ENCODE measurements at places on chromosomes 2 and 18.
A peak's percentile ranks its signal among the peaks of the same experiment; 100 is the strongest.

DNA sequence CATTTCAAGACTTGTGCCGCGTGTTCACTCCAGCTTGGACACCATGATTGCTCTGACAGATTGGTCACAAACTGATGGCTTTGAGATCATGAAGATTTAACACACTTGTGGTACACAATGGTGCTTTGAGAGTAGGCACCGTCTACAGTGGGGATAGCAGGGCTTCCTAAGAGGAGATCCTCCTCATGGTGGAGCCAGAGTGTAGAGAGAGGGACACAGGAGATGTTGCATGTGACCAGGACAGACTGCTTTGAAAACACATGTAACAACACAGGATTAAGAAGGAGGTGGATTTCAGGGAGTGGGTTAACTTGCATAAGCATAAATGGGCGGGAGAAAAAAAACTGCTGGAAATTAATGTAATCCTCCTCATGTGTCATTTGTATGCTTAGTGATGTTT is 95.7 kb upstream of the LINC00305 start:
- no peak for DNase-seq

GRCh38 chr18:14970027-14970426 is 222.1 kb downstream of the ANKRD30B start:
- DNase-seq = no peak

DNA sequence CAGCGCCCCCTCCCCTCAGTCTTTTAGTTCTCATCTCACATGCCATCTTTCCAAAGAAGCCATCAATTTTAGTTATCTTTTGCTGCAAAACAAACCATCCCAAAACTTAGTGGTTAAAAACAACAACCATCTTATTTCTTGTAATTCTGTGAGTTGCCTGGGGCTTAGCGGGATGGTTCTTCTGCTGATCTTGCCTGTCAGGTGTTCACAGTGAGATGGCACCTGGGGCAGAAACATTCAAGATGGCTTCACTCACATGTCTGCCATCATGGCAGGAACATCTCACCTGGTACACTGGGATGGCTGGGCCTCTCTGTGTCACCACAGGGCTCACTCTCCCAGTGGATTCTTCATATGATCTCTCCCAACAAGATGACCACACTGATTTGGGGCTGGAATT is 144.5 kb upstream of the MSH6 start:
- no peak for DNase-seq

- DNase-seq = no peak
These were observed 22.1 kb upstream of the CNGA3 start for GRCh38 chr2:98324181-98324580.

GRCh38 chr2:38505779-38506178 is 96.9 kb downstream of the HNRNPLL start:
- no peak for DNase-seq

- DNase-seq = no peak
These were observed 27.9 kb downstream of the RIF1 start for GRCh38 chr2:151437630-151438029.

DNA sequence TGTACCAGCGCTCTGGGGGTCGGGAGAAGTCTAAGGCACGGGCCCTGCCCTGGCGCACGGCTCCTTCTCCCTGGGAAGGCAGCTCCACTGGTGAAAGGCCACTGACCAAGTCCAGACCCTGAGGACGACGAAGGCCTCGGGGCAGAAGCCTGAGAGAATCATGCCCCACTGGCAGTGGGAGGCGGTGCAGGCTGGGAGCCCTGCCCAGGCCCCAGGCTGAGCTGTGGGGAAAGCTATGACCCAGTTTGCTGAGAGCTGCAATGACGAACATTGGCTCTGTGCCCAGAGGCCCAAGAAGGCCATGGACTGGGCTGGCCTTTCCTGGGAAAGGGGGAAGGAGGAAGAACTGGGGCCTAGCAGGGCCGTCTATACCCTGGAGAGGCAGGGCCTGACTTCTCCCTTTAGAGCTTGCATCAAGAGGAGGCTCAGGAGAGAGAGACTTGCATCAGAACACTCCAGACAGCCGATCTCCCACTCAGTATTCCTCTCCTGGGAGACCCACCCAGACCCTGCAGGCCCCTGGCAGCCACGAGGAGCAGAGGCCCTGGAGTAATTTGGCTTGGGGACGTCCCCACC is 32.9 kb downstream of the HS1BP3 start:
- DNase-seq = no peak

- no peak for DNase-seq
These were observed 85.2 kb downstream of the EIPR1 start for GRCh38 chr2:3292416-3292815.

- peak; percentile 35 for DNase-seq
These were observed 4.2 kb upstream of the POU3F3 start for GRCh38 chr2:104849618-104850141.

DNA sequence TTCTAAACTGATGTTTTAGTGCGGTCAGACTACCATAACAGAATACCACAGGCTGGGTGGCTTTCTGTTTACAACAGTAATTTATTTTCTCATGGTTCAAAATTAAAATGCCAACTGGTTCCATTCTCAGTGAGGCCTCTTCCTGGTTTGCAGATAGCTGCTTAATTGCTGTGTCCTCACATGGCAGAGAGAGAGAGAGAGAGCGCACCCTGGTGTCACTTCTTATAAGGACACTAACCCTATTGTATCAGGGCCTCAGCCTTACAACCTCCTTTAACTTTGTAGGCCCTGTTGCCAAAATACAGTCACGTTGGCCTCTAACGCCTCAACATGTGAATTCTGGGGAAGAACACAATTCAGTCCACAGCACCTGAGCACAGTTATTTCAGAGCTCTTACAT is 37.5 kb upstream of the ZNF385B start:
- DNase-seq = no peak

DNA sequence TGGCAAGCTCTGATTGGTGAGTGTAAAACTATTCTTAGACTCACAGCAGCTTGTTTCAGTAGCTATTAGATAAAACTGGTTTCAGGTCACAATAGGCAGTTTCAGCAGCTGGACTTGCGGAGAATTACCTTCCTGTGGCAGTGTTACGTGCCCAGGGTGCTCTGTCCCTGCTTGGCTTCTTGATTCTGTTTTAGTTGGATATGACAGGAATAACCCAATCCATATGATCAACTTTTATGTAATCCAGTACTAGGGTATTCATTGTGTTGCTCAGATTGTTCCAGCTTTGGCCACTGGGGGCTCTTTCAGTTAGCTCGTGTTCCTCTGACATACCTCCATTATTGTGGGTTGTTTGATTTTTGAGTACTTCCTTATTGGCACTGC is 43.1 kb downstream of the INPP4A start:
- peak; percentile 25 for DNase-seq

GRCh38 chr2:226410247-226410835 is 389.3 kb downstream of the IRS1 start:
- no peak for DNase-seq

DNA sequence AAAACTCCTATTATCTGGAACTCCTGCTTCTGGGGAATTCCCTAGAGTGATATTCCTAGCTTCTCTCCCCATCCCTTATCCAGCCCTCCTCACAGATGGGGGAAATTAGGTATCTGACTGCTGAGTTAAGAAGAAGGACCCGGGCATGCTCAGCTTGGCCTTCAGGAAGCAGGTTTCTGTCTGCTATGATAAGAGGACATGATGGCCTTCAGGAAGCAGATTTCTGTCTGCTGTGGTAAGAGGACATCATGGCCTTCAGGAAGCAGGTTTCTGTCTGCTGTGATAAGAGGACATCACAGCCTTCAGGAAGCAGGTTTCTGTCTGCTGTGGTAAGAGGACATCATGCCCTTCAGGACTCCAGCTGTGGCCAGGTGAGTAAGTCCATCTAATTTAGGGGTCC is 65.2 kb downstream of the PLEKHM3 start:
- DNase-seq = no peak

- peak; percentile 31 for DNase-seq
These were observed 1.0 kb downstream of the ZCCHC2 start for GRCh38 chr18:62523631-62524439.

DNA sequence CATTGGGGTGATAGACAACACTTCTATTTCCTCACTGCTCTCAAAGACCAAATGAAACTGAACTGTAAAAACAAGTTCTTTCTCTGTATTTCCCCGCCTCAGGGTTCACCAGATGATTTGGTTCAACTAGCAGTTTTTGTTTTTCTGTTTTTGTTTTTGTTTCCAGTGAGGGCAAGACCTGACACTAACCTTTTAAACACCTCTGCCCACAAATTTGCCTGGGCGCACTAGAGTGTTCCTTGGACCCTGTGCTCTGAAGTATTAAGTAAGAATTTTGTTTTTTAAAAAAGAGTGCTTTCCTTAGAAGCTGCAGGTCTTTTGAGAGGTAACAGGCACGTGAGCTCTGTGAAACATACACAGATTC is 92.9 kb downstream of the DYSF start:
- DNase-seq = no peak

GRCh38 chr2:96926791-96927190 is 56.9 kb upstream of the SEMA4C start:
- DNase-seq = no peak

GRCh38 chr2:223072826-223073225 is 20.8 kb downstream of the KCNE4 start:
- DNase-seq = no peak

DNA sequence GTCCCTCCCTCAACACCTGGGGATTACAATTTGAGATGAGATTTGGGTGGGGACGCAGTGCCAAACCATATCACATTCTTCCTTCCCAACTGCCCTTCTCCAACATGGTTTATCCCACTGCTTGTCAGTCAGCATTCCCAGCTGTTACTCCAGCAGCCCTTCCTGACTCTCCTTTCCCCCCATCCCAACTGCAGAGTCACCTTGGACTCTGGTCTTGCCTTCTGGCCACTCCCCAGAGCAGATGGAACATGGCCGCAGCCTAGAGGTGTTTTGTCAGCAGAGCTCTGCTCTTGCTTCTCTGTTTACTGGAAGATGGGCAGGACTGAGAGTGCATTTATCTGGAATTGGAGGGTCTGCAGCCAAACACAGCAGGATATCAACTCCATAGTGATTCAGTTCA is 51.2 kb upstream of the MEX3C start:
- no peak for DNase-seq

- DNase-seq = peak; percentile 24
These were observed 127.3 kb downstream of the PRKCE start for GRCh38 chr2:45778720-45779171.

GRCh38 chr2:177673602-177674595 is 281.3 kb downstream of the AGPS start:
- DNase-seq = no peak

GRCh38 chr2:6079405-6079804 is 387.2 kb downstream of the SOX11 start:
- DNase-seq = no peak

DNA sequence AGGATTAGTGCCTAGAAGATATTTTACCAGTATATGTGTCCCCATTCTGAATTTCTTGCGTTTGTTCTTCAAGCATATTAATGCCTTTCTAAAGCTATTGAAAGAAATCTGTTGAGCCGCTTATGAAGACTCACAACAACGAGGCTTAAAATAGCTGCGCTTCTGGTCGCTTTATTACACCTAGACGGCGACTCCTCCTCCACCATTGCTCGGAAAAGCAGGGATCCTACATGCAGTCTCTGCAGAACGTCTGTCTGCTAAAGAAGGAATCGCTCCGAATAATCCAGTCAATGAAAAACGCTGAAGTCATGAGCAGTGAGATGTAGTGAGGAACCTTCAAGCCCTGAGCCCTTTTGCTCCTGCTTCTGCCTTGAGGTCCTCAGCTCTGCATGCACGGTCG is 94.8 kb upstream of the ZNF516 start:
- no peak for DNase-seq

DNA sequence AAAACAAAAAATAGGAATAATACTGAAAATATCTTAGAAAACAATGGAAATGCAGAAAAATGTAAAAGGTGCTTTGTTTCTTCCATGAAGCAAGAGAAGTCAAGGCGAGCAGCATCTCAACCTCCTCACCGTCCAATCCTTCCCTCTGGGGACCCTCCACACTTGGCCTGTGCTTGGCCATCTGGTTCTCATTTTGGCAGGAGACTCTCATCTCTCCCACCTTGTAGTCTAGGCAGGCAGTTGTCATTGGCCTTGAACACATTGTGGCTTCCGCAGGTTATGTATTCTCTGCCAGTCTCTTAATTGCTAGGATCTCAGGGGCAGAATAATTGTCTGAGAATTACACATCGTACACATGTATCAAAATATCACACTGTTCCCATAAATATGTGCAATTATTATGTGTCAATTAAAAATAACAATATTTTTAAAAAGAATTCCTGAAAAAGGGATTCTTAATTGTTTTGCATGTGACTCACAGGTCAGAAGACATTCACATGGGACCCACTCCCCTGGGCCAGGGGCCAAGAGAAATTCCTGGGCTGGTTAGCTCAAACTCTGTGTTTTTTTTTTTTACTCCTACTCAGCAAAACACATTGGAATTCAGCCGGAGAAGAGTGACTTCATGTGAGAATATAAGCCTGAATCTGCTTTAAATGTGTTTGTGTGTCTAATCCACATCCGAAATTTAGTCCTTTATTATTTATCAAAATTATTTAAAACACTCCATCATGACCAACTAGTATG is 14.0 kb upstream of the ANKRD62 start:
- no peak for DNase-seq

GRCh38 chr2:149329068-149329467 is 1.3 kb upstream of the LYPD6 start:
- DNase-seq = no peak

DNA sequence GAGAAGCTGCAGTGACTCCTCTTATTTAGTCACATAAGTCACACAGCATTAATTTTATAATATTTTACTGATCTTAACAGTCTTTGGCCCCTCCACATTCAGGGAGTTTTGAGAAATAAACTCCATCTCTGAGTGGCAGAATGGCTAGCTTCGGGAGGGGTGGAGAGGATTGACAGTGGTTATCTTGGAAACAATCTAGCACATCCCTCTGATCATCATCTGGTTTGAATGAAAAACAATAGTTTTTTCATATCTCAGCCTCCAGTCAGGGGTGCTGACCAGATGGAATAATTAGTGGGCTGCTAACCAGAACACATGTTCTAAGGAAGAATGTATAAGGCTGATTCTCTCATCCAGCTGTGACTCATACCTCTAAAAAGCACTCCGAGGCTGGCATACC is 477.5 kb downstream of the DPP10 start:
- DNase-seq = no peak

GRCh38 chr2:113034016-113034415 is 18.7 kb downstream of the IL36B start:
- DNase-seq = no peak

DNA sequence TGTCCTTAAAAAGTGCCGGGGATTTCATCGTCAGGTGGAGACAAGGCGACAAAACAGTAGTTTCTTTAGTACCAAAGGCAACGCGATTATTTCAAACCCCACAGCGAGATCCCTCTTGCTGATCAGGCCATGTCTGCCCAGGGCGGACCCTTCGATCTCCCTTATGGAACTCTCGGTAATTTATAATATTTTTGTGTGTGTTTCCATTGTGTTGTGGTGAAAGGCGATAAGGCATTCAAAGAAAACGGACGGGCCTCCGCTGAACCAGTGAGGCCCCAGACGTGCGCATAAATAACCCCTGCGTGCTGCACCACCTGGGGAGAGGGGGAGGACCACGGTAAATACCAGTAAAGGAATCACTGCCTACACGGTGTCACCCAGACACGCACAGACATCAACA is 1.4 kb upstream of the GAD1 start:
- DNase-seq = no peak

GRCh38 chr2:197986977-197987376 is 182.6 kb downstream of the PLCL1 start:
- no peak for DNase-seq
